ENCODE measurements at places on chromosomes 3 and 15. TPM values are rescaled to one million over a fixed set of nuclear protein-coding genes. Genes with fewer than 3 reads are reported as not detected.

CLDN11 gene
- 2.4 TPM for total RNA-seq

- no peak for DNase-seq
Observed at GRCh38 chr3:146128939-146129338, 32.0 kb downstream of the PLOD2 start.

DNA sequence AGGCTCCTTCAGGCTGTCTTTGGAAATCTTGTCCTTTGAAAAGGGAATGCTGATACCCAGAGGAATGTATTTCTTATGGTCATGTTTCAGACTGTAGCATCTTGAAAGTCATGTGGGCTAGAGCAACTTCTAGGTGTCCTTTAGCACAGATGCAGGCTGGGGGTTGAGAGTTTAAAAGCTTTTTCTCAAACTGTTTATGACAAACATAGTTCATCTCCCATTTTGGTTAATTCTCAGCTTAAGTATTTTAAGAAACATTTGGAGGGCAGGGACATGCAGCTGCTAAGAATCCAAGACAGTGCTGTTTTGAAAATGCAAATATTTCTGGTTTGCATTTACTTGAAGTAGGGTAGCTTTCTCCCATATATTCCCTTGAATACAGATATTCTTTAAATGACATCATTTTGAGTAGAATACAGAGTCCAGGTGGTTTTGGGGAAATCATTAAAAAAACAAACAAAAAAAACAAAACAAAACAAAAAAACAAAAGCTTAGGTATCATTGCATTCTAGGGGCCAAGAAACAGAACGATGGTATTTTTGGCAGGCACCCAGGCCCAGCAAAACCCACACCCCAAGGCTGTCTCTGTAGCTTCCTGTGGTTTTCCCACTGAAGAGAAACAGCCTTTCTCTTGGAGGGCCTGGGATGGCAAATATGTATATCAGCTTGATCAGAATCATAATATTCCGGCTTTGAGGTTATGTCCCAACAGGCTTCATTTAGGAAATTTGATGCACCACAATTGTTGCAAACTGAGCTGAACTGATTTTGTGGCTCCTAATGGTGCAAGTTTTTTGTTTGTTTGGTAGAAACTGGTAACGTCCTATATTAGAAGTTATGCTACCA is 120.0 kb downstream of the ATG7 start:
- DNase-seq, result no peak

DNA sequence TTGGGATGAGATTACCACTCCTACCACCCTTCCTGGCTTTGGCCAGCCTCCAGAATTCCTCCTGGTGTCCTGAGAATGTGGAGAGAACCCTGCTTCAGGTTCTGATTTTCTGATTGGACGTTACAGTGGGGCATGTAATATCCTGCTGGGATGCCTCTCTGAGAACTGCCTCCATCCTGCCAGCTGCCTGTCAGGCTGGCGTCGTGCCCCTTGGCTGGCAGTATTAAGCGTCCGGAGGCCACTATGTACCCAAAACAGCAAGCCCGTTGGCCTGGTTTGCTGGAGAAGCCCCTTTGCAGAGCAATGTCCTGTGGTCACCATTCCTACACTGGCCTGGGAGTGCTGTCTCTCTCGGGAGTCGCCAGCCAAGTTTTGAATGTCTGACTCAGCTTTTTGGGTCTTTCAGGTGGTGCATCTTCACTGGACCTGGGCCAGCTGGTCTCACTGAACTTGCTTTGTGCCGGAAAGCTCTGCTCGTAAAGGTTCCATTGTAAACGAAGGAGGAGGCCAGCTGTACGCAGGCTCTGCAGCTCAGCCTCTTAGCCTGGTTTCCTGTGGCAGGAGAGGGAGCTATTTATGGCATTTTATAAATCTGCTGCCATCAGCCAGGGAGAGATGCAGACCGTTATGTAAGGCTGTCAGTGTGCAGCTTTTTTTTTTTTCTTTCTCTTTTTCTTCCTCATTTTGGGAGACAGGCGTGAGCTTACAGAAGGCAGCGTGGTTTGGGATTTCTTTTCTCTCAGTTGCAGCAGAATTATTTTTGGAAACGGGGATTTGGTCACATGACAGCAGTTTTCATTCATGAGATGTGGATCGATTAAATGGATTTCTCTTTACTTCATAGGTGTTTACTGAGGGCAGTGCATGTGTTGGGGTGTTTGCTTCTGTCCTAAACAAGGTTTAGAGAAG is 19.0 kb upstream of the TRAK1 start:
- no peak for DNase-seq

DNA sequence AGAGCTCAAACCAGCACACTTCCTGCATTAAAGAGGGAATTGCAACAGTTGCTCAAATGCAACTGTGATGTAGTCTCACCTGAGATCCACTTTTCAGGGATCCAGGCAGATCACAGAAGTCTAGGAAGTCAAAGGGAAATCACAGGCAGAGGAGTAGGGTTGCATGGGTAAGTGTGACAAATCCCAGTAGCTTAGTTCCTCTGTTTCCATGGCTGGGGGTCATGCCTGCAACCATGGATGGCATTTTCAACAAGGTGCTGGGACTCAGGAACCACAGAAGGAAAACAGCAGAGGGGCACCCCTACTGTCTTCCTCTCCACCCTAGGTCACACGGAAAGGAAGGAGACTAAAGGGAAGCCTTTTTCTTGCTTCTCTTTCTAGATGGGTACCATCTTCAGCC is 36.5 kb upstream of the ARNT2 start:
- no peak for DNase-seq

GRCh38 chr15:26767169-26767670 is 5.6 kb downstream of the GABRB3 start:
- no peak for DNase-seq

GRCh38 chr15:42385206-42385979 is 26.1 kb downstream of the CAPN3 start:
- DNase-seq, result peak; percentile 38

DNA sequence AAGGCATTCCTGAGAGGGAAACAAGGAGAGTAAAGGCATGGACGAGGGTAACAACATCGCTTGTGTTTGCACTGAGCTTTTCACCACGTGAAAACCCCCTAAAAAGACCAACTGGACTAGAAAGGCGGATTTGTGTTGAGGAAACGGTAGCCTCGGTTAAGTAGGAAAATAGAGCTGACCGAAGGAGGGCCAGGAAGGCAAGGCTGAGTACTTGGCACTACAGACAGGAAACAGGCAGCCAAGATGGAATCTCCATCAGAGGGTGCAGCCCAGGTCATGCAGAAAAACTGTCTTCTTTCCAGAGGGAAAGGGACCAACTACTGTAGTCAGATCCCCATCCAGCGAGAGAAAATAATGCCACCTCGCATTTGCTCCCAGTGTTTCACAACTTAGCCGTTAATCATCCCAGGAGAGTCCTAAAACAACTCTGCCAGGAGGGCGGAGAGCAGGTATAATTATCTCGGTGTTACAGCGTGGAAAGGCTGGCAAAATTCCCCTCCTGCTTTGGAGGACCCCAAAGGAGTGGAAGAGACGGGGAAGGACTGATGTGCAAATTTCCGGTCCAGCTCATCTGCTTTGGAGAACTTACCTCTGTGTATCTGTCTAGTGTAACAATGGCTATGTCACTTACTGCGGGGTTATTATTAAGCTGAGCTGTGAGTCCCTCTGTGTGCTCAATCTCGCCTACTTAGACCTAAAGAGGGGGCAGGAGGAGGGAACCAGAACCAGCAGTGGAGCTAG is 77.2 kb downstream of the MYO1E start:
- DNase-seq, result no peak

- no peak for DNase-seq
Observed at GRCh38 chr3:71095511-71096291, 487.8 kb downstream of the FOXP1 start.

GRCh38 chr3:4320096-4320911 is 17.1 kb downstream of the SETMAR start:
- DNase-seq, result no peak

GRCh38 chr3:4845882-4846281 is 133.4 kb upstream of the BHLHE40 start:
- DNase-seq, result no peak

- DNase-seq, result no peak
Observed at GRCh38 chr3:99176169-99176964, 274.9 kb upstream of the DCBLD2 start.

- DNase-seq, result no peak
Observed at GRCh38 chr3:189099505-189100290, 72.1 kb upstream of the TPRG1 start.

RFT1 gene
- 22.0 TPM for total RNA-seq

GRCh38 chr15:90080458-90080755 is 21.9 kb downstream of the IDH2 start:
- no peak for DNase-seq

DNA sequence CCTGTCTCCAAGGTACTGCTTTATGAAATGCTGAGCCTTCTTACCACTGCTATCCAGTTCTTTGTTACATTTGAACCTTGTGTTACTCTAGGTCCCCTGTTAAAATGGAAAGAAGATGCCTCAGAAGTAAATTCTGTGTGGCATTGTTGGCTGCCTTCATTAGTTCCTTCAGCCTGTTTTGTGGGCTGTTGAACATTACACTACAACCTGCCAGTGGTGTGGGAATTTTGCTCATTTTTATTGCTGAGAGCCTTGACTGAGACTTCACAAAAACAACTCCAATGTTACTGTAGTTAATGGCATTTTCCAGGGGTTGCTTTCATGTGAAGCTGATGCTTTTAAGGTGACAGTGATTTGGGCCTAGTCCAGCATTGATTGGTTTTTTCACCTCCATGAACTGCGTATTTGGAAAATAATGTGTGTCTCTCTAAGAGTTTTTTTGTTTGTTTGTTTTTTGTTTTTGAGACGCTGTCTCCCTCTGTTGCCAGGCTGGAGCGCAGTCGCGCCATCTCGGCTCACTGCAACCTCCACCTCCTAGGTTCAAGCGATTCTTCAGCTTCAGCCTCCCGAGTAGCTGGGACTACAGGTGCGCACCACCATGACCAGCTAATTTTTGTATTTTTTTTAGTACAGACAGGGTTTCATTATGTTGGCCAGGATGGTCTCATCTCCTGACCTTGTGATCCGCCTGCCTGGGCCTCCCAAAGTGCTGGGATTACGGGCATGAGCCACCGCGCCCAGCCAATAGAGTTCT is 4.3 kb downstream of the MAPK6 start:
- no peak for DNase-seq

DNA sequence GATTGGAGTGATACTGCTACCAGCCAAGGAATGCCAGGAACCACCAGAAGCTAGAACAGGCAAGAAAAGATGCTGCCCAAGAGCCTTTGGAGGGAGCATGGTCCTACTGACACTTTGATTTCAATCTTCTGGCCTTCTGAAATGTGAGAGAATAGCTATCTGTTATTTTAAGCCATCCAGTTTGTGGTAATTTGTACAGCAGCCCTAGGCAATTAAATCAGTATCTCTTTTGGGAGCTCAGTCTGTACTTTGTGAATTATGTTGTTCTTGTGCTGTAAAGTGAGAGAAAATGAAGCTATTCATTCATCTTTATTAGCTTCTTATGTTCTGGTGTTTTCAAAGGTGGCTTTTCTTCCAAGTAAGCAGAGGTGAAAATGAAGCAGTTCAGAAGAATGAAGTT is 381.3 kb downstream of the PDCD6IP start:
- DNase-seq, result no peak

GRCh38 chr15:71332431-71333004 is 217.2 kb downstream of the THSD4 start:
- no peak for DNase-seq

- DNase-seq, result no peak
Observed at GRCh38 chr15:76982756-76983155, 12.2 kb upstream of the PSTPIP1 start.

DNA sequence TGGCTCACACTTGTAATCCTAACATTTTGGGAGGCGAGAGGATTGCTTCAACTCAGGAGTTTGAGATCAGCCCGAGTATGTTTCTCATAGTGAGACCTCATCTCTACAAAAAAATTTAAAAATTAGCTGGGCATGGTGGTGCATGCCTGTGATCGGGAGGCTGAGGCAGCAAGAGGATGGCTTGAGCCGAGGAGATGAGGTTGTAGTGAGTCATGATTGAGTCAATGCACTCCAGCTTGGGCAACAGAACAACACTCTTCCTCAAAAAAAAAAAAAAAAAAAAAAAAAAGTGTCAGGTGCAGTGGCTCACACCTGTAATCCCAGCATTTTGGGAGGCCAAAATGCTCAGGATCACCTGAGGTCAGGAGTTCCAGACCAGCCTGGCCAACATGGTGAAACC is 2.4 kb downstream of the RPL39L start:
- DNase-seq, result no peak

WDR72 gene
- 26.6 TPM for total RNA-seq

NAALADL2 gene
- total RNA-seq, result 10.4 TPM

Measured in progenitor cell of endocrine pancreas (in vitro differentiated cells).